Stimulated activated CD4-positive, alpha-beta T cell treated with anti-CD3 and anti-CD28 coated beads, Interleukin-1b, Interleukin-23, amount 100 ng/mL, for 4 hours (primary cell): ENCODE measurements at places on chromosomes 3 and 15.

- no peak for DNase-seq
Observed at GRCh38 chr15:66826507-66826906, 124.5 kb downstream of the SMAD6 start.

DNA sequence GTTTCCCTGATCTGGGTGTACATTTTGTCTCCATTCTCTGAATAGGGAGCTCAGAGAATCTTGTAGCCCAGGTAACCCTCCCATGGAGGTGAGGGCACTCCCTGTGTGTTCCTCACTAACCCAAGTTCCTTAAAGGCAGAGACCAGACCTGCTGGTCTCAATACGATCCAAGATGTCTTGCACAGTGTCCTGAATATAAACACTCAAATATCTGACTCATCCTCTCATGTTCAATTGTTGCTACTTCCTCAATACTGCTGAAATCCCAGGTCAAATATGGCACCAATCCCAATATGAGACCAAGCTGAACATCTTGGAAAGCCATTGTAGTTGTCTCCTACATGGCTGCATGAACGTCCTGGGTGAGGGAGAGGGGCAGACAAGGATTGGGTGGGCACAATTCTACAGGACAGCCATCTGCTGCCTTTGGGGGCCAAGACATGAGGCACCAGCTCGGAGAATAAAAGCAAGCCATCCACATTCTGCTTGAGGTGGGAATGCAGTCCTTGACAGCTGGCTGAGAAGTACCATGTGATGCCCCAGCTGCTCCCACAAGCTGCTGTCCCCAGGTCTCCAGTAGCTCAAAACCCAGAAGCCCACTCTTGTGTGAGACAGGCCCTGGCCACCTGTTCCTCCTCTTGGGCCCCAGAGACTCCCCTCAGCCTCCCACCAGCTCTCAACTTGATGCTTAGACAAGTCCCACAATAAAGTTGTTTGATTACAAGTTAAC lies 18.2 kb downstream of the TBC1D2B start:
- no peak for DNase-seq

GRCh38 chr15:39641191-39641889 lies 60.5 kb downstream of the THBS1 start:
- no peak for DNase-seq

DNA sequence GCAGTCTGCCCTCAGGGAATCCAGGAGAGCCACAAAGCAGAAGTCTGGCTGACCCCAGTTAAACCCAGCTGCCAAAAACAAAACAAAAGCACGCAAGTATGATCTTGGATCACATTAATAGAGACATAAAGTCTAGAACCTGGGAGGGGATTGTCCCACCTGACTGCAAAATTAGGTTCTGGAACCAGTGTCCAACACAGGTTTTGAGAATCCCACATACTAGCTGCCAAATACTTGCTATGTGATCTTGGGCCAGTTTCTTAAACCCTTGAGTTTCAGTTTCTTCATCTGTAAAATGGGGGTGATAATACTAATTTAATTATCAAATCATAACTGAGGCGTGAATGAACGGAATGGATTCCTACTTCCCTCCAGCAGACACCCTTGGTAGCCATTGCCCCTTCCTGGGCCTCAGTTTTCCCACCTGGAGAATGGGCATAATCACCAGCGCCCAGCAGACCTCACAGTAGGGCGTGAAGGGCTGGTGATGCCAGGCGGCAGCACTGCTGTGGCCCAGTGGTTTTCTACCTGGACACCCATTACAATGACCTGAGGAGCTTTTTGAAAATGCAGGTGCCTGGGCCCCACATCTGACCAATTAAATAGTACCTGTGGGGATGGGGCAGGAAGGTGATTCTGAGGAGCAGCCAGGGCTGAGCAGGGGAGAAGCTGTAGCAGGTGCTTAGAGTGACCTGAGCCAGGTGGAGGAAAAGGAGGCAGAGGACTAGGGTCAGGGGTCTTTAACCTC lies 32.2 kb downstream of the GRIP2 start:
- DNase-seq = no peak

GRCh38 chr3:123377243-123377740 lies 71.6 kb downstream of the ADCY5 start:
- no peak for DNase-seq

- DNase-seq = no peak
Observed at GRCh38 chr3:43688245-43688650, 2.5 kb upstream of the ABHD5 start.
